ENCODE measurements at places on chromosomes 5 and 9.

DNA sequence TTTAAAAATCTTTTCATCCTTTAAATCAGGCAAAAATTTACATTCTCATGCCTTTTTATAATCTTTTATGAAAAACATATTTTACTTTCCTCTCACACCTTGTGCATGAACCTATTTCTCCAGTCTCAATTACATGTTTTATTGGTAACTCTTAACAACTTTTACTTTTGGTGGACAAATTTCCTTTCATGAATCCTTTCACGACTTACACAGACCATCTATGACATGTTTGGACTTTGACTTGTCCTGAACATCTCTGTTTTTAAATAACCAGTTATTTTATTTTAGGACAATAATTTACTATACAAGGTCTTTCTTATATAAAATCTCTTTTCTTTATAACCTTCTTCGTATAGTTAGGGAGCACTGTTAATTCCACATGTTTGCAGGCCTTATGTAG lies 26.5 kb upstream of the MTMR12 start:
- no peak for DNase-seq

DNA sequence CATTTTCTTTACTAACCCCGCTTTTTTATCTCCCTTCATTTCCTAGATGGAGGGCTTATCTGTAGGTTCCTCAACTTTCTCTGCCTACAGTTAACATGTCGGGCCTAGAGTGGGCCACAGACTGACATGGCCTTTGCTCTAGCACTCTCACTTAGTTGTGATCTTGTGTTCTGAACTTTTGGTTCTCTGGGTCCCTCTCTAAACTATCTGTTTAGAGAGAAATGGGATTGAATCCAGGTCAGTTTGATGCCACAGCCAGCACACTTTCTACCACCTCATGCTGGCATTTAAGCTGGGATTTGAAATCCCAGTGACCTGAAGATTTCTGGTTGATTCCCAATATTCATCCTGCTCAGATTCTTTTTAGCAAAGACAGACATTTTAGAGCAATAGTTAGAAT lies 388.5 kb upstream of the PAPPA start:
- no peak for DNase-seq

GRCh38 chr5:153480401-153480800 lies 10.1 kb upstream of the GRIA1 start:
- no peak for DNase-seq

DNA sequence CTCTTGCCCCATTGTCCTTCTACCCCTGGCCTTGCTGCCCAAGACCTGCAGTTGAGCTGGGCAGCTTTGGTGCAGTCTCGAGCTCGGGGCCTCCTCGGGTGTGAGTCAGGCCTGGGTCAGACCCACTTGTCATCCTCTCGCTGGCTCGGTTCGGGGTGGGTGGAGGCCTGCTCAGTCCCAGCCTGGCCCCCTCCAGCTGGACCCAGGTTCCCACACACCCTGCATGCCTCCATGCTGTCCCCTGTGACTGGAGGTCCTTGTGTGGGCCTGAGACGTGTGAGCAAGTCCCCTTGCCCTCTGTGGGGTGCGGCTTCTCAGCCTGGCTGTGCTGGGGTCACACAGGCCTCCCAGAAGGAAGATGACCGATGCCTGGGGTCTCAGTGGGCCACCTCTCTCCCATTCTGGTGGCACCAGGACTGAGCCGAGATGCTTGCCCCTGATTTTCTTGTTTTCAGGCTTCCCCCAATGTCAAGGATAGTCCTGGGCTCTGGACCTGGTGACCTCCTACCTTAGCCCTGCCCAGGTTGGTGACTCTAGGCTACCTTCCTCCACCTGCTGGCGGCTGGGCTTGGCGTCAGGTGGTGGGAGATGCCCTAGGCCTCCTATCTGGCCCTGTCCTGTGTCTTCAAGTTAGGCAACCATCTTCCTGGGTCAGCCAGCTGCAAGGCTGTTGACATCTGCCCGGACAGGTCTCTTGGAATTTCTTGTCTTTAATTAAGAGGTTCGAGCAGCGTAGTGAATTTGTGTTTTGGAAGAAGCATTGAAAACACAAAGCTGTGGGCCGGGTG lies 15.1 kb downstream of the WNK2 start:
- DNase-seq, result no peak

DNA sequence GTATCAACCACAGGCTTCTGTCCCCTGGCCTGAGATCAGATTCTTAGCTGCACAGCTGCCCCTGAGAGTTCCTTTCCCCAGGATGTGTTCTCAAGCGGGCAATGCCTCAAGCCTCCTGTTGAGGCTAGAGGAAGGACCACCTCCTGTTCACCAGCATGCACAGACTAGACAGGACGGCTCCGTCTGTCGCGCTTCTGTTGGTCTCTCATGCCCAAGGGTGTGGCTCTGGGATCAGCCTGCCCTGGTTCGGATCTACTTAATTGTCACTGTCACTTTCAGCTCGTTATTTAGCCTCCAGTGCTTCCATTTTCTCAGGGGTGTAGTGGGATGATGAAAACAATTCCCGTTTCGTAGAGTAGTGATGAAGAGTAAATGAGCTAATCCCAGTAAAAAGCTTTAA lies 103.1 kb downstream of the KCNIP1 start:
- DNase-seq, result no peak

GRCh38 chr9:78601957-78602565 lies 305.1 kb downstream of the PSAT1 start:
- no peak for DNase-seq

GRCh38 chr5:73966451-73966850 lies 340.5 kb downstream of the ARHGEF28 start:
- DNase-seq, result no peak

- no peak for DNase-seq
Observed at GRCh38 chr5:141100243-141100805, at the start of gene PCDHB3. TSS of gene PCDHB3 (plus strand) at chr5:141100473. CDS start at chr5:141100650, 177 bp downstream.

- DNase-seq, result no peak
Observed at GRCh38 chr5:77437194-77437593, 54.9 kb downstream of the WDR41 start.

DNA sequence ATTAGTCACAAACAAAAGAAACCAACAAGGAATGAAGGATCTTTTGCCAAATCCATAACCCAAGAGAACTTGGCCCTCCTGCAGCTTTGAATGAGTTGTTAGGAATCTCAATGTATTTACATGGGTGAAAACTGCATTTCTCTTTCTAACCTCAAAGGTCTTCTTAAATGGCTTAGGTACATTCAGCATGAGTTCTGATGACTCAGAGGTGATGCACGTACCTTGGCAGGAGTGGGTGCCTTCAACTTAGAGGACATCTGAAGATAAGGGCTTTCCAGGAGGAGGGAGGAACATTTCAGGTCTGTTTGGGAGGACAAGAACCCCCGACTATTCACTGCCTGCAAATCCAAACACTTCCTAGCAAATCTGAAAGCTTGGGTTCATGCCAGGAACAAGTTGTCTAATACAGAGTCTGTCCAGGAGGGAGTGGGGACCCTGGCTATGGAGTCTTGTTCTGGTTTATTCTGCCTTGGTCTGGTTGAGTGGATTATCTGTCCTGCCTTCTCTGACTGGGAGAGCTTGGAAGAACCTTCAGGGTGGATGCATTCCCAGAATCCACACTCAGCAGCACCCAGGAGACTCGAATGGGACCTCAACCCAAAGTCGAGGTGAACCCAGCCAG lies 65.7 kb downstream of the IRX2 start:
- no peak for DNase-seq

GRCh38 chr9:129198319-129199043 lies 20.4 kb upstream of the IER5L start:
- no peak for DNase-seq

DNA sequence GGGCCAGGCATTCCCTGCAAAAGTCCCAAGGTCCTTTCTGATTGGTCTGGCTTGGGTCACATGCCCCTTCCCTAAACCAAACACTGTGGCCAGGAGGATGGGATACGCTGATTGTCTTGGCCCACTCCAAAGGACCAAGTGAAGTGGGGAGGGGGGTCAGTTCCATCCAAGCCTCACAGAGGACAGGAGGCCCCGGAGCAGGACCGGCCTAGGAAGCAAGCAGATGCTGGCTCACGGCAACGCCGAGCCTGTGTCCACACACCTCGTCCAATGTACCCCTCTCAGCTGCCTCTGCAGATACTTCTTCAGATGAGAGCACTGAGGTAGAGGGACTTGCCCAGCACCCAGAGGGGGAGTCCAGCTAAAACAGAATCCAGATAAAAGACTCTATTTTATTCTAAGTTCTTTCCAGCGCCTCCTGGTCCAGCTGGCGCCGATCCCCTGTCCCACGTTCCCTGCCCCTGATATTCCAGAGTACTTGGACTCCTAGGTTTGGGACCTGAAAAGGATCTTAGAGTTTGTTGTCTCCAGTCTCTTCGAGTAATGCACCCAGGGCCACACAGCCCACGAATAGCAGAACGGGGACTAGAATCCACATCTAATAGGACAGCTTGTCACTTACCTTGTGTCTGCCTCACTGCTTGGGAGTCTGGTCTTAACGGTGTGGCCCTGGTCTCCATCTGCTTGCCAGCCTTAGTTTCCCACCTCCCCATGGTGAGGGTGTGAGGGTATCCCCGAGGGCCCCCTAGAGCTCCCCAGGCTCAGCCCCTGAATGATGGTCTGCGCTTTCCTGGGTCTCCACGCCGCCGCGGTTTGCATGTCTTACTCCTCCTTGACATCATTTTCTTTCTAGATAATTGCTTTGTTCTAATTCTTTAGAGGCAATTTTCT lies 72.4 kb upstream of the UNC5A start:
- DNase-seq, result no peak

- DNase-seq, result no peak
Observed at GRCh38 chr5:76483881-76484280, 80.8 kb downstream of the IQGAP2 start.

GRCh38 chr9:91775011-91775707 lies 174.9 kb downstream of the ROR2 start:
- peak; percentile 16 for DNase-seq

GRCh38 chr5:58983526-58984452 lies 400.9 kb downstream of the RAB3C start:
- no peak for DNase-seq
